ENCODE measurements at places on chromosomes 5 and 9.

DNA sequence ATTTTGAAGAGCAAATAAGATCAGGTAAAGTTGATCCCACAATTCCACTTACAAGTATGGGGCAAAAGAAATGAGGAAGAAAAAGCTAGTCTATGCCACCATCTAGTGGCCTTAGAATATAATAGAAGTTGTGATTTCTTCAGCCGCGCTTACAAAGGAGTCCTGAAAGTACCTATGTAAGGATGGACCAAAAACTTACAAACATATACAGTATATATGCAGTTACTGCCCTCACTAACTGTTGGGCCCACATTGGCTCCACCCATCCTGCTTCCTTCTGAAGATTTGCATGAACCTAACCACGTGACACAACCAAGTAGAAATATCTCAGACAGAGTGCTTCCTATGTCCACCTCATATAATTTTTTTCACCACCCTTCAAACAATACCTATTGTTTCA lies 11.7 kb upstream of the OR13D1 start:
- DNase-seq, result no peak

GRCh38 chr5:15483351-15484097 lies 16.5 kb upstream of the FBXL7 start:
- no peak for DNase-seq

- no peak for DNase-seq
Measured at GRCh38 chr5:164119806-164120447, 614.5 kb downstream of the MAT2B start.

GRCh38 chr5:2740876-2741555 lies 10.5 kb downstream of the IRX2 start:
- DNase-seq, result no peak

DNA sequence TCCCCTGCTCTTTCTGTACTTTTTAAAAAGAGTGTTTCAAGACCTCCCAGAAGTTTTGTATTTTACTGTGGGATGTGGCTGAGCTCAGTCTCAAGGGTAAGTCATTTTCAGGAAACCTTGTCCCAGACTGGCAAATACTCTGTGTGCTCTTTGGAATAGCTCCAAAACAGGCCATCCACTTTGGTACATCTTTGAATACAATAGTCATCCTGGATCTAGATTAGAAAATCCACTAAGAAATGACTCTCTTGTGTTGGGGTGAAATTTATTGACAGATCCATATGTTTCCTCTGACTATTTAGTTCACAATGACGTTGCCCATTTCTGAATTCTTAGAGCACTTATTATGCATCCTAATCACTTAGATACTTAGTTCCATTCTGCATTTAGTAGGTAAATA lies 95.2 kb downstream of the PLCXD3 start:
- DNase-seq, result no peak

DNA sequence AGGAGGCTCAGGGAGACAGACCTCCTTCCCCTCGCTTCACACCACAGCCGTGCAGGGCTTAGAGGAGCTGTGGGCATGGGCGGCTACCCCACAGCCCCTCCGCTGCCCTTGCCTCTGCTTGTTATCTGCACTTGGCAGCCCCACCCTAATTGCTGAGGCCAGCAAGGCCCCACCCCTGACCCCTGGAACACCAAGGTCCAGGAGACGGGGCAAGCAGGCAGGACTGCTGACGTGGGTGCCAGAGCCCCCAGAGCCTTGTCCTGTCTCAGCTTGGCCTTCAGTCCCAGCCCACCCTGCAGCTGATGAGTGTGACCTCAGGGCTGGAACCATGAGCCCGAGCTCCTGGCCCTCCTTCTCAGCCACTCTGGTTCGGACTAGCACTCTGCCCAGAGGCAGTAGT lies 29.1 kb upstream of the NEURL1B start:
- no peak for DNase-seq

DNA sequence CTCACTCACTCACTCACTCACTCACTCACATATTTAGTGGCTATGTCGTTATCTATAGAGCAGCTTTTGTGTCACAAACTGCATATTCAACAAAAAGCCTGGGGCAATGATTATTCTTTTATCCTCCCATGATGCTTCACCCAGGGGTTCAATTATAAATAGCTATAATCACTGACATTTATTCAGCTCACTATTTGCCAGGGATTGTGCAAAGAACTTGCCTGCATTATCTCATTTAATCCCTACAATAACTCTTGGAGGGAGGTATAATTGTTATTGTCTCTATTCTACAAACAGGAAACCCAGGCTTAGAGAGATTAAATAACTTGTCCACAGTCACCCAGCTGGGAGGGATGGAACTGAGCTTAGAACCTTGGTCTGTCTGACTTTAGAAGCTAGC lies 298.0 kb upstream of the MSX2 start:
- no peak for DNase-seq

- DNase-seq, result no peak
Measured at GRCh38 chr9:90868555-90868954, 66.9 kb downstream of the SYK start.
